ENCODE measurements at places on chromosomes 2 and 18.
A peak's percentile ranks its signal among the peaks of the same experiment; 100 is the strongest.

DNA sequence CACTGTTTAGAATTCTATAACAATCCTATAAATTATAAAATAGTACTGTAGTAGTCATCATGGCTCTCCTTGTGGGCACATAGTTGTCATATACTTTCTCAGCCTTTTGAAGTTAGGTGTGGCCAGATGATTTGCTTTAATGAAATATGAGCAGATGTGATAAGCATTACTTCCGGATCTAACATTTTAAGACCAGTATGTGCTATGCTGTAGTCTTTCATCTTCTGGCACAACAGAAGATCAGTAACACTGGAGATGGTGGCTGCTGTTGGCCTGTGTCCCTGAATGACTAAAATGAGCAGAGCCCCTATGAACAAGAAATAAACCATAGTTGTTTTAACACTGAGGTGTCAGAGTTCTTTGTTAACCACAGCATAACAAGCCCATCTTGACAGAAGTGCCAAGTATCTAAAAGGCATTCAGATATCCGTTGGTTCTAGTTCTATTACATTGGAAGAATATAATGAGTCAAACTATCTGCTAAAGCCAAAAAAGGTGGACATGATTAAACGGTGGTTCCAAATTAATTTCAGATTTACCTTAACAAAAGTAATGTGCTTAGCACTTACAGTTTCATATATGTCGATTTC, 6.3 kb downstream of the MEX3C start:
- DNase-seq = no peak

- peak; percentile 76 for DNase-seq
Observed at GRCh38 chr2:70141212-70141901, 49.5 kb downstream of the C2orf42 start.

- no peak for DNase-seq
Observed at GRCh38 chr2:33835911-33836310, 236.8 kb upstream of the FAM98A start.

GRCh38 chr2:239028253-239028619, 180.4 kb downstream of the TWIST2 start:
- DNase-seq = no peak

DNA sequence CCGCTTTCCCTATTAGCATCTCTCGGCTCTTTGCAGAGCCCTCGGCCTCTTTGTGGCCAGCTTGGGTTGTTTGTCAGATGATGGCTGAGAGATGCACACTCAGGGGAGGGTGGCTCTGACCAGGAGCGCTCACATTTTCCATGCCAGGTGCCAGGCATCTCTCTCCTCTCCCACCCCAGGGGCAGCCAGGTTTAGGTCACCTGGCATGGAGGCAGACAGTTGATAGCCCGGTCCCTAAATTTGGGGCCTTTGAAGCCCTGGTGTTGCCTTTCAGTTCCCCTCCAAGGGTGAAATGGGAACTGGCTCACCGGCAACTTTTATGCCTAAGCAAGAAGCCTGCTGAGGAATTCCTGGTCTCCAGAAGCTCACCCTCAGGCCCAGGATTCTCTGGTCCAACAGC, 19.1 kb downstream of the LBH start:
- no peak for DNase-seq

DNA sequence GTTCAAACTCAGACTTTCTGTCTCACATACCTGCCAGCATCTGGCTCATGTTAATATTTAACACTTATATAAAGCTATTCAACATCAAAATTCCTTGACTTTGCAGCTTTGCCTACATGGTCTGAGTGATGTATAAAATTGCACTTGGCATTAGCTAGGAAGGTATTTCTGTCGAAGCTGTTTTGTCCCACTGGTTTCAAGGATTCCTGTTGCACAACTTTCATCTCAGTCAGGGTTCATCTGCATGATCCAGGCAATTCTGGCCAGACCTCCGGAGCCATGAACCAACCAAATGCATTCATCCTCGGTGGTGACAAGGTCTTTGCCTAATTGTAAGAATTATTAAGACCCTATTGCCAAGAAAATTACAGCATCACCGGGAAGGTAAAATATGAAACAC, 185.4 kb downstream of the ZEB2 start:
- DNase-seq = no peak

DNA sequence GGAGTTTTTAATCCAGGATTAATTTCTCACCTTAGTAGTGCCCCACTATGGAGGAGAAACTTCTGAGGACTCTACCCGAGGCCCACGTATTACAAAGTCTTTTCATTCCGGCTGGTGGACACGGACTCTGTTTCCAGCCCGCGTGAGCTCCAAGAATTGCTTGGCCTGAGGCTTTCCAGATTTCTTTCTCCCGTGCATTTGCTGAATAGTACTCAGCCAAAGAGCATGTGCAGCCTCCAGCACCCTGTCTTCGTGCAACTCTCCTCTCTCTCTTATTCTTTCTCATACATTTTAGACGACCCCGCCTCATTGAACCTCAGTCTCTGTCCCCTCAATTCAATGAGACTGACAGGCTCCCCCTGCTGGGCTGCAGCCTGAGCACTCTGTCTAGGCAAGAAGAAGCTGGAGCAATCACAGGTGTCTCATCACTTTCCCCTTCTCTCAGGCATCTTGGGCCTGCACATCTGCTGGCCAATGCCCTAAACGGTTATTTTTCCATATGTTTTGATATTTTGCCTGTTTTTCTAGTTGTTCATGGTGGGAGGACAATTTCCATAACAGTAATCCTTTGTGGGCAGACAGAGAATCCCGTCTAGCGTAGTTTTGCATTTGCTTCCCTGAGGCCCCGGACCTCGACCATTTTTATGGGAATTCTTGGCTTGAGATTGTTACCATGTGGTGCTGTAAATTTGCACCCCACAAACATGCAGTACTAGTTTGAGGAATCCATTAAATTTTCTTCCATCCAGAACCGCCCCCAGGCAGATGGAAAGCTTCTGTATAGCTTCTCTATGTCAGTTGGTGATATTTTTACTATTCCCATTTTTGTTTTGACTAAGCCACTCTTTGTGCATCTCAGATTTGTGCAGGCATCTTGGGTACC, 50.1 kb upstream of the LPIN2 start:
- DNase-seq = peak; percentile 77

DNA sequence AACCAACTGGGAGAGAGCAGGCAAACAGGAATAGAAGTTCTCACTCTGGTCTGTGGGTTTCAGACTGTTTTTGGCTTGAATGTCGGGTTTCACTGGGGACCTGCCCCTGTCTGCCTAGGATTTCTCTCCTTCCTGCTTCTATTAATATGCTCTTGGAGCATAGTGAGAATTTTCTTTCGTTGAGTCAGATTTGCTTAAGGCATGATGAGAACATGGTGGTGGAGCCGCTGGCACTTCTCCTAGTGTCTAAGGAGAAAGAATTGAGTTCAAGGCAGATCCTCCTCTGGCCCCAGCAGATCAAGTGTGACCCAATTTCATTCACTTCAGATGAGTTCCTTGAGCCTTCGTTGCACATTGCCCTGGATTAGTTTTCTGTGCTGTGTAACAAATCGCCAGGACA, 103.9 kb upstream of the HS6ST1 start:
- no peak for DNase-seq

GRCh38 chr2:234329202-234329960, 167.5 kb downstream of the ARL4C start:
- no peak for DNase-seq

GRCh38 chr2:43605079-43605655, 9.3 kb upstream of the THADA start:
- peak; percentile 16 for DNase-seq

- DNase-seq = peak; percentile 27
Observed at GRCh38 chr2:71154798-71155197, 24.4 kb downstream of the MPHOSPH10 start.

GRCh38 chr2:38496927-38497669, 105.6 kb downstream of the HNRNPLL start:
- no peak for DNase-seq

- DNase-seq = no peak
Observed at GRCh38 chr2:101540518-101540917, 65.6 kb upstream of the RFX8 start.

- DNase-seq = no peak
Observed at GRCh38 chr2:193867454-193867853, 1672.7 kb upstream of the TMEFF2 start.

Data from activated CD4-positive, alpha-beta T cell treated with anti-CD3 and anti-CD28 coated beads, Interleukin-2, amount 50 U/mL, for 48 hours (primary cell).